CD4-positive, alpha-beta T cell treated with Interleukin-6 at 100 ng/mL for 8 hours (primary cell): ENCODE measurements at places on chromosomes 4 and X.

DNA sequence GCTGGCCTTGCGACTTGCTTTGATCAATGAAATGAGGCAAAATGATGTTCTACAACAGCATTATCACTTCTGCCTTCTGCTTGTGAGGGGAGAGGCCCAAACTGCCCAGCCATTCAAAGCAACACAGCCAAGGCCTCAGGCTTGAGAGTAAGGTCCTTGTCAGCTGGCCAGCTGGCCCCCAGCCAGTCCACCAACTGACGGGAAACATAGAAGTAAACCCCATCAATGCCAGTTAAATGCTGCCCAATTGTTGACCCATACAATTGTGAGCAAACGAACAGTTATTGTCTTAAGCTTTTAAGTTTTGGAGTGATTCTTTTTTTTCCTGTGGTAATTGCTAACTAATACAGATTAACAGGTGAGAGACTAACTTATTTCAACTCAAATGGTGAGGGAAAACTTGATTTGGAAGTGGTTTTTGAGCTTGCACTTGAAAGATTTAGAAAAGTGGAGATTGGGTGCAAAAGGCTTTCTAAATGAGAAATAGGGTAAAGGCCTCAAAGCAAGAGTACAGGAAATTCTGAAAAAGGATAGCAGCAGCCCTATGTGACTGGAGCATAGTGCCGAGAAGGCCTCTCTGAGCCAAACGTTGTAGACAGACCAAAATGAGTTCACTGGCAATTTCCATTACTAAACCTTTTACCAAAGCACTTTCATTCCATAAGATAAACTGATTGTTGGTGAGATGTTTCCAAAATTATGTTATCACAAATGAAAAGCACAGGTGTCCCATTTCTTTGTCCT, 66.9 kb downstream of the ARHGEF38 start:
- DNase-seq: no peak

DNA sequence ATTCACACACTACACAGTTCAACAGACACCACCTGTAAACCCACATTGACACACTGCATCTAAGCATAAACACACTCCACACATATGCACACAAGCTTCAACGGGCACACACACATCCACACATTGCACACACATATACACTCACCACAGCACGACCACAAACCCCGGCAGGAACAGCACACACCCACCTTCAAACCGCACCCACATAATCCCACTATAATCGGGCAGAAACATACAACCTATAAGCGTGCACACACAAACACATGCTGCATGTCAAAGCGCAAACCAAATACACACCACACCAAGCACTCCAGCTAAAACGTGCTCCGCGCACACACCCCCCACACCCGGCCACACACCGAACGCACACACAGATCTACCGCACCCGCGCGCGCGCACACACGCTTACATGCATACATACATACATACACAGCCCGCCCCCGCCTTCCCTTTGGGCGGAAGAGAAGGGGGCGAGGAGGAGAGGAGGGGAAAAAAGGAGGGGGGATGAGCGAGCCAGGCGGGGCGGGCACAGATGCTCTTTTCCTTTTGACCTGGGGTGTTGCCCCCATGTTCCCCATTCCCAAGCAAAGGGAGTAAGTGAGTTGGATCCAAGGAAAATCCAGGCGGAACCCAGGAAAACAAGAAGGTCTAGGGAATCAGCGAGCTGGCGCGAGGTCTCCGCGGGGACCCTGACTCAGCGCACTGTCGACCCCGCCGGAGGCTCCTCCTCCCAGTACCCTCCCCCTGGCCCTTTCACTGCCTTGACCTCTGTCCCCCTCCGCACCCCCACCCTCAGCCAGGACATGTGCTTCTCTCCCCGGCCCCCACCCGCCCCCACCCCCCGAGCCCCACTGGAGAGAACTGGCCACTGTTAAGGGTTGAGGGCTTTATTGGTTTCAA, 9.9 kb downstream of the ARHGAP36 start:
- DNase-seq: no peak

GRCh38 chrX:9905288-9905687, 61.9 kb upstream of the CLDN34 start:
- DNase-seq: no peak

- no peak for DNase-seq
These were observed 13.1 kb upstream of the DRP2 start for GRCh38 chrX:101206471-101206870.

GRCh38 chr4:10283761-10284160, 167.2 kb upstream of the WDR1 start:
- DNase-seq: no peak

DNA sequence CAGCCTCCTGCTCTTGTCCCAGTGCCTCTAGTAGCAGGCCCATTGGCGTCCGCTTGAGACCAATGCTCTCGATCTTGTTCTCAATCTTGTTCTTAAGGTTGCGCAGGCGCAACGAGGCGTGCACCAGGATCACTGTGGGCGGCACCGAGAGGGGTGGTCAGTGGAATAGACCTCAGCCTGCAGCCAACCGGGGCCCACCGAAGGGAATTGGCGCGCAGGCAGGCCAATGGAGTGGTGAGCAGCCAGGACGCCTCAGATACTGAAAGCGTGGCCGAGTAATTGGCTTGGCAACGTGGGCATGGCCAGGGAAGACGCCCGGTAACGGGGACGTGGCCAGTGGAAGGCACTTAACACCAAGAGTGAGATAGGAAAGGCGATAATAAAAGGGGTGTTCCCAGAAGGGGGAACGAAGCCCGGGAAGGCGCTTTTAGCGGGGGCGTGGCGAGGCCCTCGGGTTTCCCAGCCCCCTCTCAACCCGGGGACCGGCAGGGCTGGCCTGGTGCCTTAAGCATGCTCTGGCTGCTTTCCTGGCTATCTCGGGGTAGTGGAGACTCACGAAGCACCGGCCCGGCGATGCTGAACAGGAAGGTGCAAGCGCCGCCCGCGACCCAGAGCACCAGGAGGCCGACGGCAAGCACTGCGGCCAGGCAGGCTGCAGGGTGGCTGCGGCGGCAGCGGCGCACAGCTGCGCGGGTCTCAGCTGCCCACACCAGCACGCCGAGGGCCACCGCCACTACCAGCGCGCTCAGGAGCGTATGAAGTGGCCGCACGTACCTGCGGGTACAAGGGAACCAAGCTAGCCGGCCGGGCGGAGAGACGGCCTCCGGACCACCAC, 1.7 kb downstream of the PRAF2 start:
- no peak for DNase-seq

- DNase-seq: no peak
These were observed 147.2 kb upstream of the WDFY3 start for GRCh38 chr4:85113706-85114105.

DNA sequence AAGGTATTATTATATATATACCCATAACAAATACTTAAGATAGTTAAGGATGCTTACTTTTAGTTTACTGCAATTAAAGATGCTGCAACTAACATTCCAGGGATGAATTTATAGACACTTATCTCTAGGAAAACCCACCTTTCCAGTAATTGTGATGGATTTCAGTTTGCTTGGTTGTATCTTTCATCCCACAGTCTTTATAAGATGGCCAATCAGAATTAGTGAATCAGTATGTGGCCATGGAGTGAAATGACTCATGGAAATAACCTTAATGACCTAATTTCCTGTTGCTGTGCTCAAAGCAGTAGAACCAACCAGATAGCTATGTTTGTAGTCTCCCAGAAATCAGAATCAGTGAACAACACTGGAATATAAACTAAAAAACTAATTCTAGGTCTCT, 26.4 kb downstream of the MOSPD2 start:
- no peak for DNase-seq

- DNase-seq: no peak
These were observed 196.8 kb downstream of the DCHS2 start for GRCh38 chr4:154294652-154295350.

GRCh38 chr4:156568484-156568883, 403.1 kb downstream of the PDGFC start:
- no peak for DNase-seq

GRCh38 chrX:39550795-39551361, 546.9 kb downstream of the BCOR start:
- DNase-seq: no peak

GRCh38 chr4:99885687-99886086, 8.5 kb downstream of the LAMTOR3 start:
- DNase-seq: no peak

DNA sequence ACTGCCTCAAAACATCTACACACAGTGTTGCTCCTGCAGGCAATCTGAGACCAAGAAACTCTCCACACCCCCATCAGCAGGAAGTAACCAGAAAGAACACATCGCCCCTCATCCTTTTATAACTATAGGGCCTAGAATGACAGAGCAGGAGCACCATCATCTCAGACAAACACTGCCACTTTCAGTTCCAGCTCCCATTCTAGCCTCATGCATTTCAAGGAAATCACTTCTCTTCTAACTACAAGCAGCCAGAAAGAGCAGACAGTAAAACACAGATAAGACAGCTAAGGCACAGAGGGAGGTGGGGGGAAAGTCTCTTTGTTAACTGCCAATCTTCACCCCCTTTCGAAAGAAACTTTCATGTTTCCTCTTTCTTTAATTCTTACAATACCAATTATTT, 102.6 kb upstream of the TENT5D start:
- DNase-seq: no peak

GRCh38 chrX:40835526-40835925, 100.2 kb upstream of the MED14 start:
- no peak for DNase-seq

DNA sequence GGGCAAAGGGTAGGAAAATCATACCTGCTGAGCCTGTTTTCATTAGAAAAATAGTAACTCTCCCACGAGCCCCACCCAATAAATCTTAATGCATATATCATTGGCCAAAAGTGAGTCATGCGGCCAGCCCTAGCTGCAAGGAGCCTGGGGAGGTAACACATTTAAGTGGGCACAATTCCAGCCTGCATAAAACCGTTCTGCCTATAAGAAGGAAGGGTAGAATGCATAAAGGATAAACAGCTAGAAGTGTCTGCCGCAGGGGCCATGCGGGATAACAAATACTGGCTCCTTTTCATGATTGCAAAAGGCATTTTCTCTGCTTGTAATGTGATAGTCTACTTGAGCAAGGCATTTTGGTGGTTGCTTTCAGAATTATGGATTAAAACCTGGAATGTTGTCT, 37.1 kb downstream of the EFHC2 start:
- DNase-seq: no peak

DNA sequence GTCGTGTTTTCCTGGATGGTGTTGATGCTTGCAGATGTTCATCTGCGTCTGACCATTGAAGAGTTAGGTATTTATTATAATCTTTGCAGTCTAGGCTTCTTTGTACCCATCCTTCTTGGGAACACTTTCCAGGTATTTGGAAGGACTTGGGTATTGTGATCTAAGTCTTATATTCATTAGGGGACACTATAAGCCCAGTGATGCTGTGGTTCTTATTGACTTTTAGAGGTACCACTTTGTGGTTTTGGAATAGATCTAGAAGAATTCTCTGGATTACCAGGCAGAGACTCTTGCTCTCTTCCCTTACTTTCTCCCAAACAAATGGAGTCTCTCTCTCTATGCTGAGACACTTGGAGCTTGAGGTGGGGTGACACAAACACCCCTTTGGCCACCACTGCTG, 41.6 kb downstream of the AFM start:
- DNase-seq: no peak

DNA sequence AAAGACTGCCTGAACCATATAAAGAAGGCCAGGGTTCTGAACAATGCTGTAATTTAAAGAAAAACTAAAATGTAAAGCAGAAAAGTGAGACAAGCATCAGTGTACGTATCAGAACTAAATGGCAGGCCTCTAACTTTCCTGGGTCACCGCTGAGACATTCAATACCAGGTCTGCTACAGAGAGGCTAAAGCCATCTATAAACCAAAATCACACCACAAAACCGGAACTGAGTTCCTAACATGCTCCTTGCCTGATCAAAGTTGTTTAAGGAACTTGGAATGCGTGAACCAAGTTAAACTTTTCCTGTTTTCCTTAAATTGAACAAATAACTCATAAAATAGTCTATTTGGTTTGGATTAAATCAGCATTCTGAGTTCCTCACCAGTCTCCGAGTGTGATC, 55.3 kb upstream of the TECRL start:
- no peak for DNase-seq

DNA sequence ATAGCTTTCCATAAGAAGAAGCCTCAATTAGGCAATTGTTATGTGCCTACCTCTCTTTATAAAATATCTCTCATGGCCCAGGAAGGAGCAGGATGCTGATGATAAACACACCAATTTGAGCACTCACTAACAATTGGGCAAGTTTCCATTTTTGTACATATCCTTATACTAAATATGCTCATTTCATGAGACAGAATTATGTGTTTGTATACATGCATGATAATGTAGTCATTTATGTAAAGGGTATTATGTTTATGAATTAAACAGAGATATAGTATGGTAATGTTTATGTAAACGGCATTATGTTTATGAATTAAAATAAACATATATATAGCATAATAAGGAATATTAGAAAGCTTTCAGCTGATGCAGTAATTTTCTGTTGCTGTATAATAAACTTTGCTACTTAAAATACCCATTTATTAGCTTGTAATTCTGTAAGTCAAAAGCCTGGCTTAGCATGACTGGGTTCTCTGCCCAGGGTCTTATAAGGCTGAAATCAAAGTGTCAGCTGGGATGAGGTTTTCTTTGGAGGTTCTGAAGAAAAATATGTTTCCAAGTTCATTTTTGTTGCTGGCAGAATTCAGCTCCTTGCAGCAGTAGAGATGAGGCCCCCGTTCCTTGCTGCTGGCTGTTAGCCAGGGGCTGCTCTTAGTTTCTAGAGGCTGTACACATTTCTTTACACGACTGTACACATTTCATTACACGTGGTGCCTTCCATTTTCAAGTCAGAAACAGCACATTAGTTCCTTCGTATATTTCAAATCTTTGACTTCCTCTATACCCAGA, 89.0 kb downstream of the GLRA2 start:
- DNase-seq: no peak

DNA sequence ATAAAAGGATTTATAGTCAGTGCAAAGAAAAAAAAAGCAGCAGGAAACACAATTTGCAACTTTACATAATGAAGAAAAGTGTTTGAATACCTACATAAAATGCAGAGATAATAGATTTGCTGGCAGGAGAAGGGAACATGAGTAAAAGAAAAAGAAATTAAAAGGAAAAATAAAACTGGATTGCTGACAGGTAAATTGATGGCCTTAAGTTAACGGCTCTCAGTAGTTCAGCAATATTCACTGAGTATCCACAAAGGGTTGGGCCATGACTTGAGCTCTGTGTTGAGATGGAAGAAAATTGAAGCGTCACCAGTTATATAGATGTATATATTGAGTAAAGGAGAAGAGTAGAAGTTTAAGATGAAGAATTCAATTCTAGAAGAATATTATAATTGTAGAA, 330.1 kb upstream of the VCX start:
- no peak for DNase-seq
